T-helper 9 cell (primary cell): ENCODE measurements at places on chromosomes 2 and 18.

DNA sequence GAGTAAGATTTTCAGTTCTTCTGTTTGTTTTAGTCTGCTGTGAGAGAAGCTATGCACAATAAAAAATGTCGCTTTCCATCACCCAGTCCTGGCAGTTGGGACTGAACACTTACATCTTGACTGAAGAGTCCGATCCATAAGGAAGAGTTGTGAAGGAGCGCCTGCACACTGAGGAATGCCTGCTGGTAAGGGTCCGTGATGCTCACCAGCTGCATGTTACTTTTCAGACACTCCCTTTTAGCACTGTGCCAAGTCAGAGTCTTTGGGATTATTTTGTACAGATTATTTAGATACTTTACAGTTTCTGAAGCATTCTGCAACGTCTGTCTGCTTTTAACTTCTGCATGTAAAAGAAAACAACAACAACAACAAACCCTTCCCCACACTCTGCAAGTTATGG is 42.6 kb upstream of the CD302 start:
- DNase-seq: no peak

DNA sequence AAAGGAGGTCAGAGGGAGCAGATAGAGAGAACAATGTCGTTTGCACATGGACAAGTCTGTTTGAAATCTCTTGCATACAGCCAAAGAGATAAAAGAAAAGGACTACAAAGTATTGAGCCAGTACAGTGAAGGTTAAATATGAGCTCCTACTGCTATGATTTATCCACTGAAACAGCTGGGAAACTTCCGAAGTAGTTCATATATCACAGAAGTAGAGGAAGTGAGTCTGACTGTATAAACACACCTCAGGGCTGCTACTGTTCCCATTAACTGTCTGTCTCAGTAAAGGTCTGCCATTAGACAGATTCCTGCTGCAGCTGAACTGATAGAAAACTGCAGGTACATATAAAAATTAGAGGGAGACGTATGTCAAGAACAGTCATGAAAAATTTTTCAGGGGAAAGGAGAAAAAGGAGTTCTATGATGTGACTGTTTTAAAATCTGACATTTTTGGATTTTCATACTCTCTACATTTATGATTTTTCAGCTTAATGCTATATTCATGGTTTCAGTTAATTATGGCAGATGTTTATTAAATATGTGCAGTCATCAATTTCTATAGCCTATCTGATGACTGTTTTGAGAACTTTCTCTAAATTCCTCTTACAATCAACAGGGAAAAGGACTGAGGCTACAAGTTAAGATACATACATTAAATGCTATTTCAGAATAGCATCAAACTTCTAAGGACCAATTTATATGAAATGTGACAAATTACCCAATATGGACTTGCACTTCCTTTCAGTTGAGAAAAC is 364.7 kb downstream of the ERBB4 start:
- DNase-seq: no peak

DNA sequence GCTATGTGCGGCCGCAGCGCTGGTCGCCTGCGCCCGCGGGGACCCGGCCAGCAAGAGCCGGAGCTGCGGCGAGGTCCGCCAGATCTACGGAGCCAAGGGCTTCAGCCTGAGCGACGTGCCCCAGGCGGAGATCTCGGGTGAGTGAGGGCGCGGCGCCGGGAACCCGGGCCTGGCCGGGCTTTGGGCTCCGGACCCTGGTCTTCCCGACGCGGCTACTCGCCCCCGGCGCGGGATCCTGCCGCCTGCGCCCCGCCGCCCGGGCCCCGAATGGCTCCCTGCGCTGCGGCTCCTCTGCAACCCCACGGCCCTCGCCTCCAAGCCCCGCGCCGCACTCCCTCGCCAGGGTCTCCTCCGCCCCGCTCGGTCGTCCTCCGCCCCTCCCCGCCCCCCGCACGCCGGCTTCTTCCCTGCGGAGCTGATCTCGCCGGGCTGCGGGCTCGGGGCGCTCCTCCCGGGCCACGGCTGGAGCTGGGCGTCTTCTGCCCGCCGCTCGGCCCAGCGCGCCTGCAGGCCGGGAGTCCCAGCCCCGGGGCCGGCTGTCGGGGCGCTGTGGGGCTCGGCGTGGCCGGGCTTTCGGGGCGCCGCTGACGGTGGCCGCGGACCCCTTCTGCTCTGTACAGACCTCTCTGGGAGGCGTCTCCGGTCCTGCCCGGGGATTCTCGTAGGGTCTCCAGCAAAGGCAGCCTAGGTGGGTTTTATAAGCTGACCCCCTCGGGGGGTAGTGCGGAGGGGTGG is 652 bp downstream of the GPC1 start:
- DNase-seq: no peak

DNA sequence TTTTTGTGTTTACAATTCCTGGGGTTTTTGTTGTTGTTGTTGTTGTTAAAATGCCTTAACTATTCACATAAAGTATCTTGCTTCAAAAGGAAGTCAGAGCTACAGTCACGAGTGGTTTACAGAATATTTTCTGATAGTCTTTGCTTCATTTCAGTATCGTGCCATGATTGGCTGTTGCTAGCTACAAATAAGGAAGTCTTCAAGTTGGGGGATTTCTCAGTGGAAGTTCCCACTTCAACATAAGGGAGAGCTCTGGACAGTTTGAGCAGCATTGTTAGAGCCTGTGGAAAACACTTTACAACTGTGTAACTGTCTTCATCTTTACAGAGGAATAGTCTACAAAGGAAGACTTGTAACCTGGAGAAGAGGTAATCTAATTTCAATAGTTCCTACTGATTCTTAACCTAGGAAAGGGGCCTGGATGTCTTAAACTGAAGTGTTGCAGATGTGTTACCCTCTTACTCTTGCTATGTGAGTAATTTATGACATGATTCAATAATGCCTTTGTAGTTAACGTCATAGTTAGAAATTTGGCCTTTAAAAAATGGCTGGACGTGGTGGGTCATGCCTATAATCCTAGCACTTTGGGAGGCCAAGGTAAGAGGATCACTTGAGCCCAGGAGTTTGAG is 23.4 kb upstream of the TANK start:
- DNase-seq: peak; percentile 27

GRCh38 chr18:6759579-6759978 is 30.1 kb downstream of the ARHGAP28 start:
- DNase-seq: no peak

GRCh38 chr2:224930990-224931389 is 111.3 kb downstream of the DOCK10 start:
- DNase-seq: no peak

- DNase-seq: no peak
Observed at GRCh38 chr2:215718436-215718835, 282.6 kb upstream of the FN1 start.

DNA sequence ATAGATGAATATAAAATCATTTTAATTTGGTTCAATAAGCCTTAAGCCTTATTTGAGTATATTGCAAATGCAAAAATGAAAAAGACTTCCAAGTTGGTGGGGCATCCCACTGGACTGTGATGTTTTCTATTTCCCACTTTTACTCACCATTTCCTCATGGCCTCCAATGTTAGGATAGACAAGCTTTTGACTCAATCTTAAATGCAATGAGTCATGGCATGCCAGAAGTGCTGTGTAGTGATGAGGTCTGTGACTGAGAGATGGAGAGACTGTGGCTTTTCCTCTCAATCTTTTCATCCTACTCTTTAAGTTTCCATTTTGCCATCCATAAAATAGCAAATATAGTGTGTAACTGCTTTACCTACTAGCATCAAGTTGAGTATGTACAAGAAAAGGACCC is 1401.2 kb upstream of the CELF4 start:
- no peak for DNase-seq

DNA sequence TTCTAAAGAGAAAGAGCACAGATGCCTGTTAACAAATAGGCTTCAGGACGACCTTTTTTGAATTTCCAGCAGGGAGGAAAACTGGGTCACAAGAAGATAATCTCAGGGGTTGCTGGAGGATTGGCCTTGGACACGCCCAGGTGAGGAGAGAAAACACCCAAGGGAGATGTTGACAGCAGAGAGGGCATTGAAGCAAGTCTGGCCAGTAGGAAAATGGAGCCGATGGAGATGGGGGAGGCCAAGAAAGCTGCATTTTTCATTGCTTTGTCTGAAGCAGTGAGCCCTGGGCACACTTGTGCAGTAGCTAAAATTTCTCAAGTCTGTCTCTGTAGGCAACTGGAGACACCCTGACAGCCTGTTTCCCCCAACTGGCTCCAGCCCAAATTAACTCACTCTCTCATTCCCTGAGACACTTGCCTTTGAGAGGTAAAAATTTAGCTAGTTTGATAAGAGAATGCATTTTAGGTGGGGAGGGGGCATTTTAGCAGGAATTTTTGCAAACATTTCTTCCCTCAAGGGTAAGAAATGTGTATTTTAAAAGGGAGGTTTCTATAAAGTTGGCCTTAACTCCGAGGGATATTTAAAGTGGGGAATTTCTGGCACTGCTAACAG is 165.5 kb downstream of the TGIF1 start:
- no peak for DNase-seq

GRCh38 chr2:212181646-212182045 is 357.0 kb downstream of the ERBB4 start:
- DNase-seq: no peak

- no peak for DNase-seq
Observed at GRCh38 chr2:3664925-3665324, 6.9 kb downstream of the ALLC start.

- DNase-seq: no peak
Observed at GRCh38 chr18:449374-449773, 51.1 kb downstream of the COLEC12 start.

- DNase-seq: no peak
Observed at GRCh38 chr2:200314976-200315567, 8.6 kb downstream of the SPATS2L start.

DNA sequence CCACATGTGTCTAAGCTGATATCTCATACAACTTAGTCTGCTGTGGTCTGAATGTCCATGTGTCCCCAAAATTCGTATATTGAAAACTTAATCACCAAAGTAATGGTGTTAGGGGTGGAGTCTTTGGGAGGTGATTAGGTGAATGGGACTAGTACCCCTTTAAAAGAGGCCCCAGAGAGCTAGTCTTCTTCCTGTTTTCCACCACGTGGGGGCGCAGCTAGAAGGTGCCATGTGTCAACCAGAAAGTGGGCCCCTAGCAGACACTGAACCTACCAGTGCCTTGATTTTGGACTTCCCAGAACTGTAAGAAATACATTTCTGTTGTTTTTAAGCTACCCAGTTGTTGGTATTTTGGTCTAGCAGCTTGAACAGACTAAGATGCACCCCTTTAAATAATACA is 86.6 kb downstream of the ASB1 start:
- no peak for DNase-seq
